Fibroblast of upper back skin (primary cell): ENCODE measurements at places on chromosomes 6 and 20.
A peak's percentile ranks its signal among the peaks of the same experiment; 100 is the strongest.

- no peak for DNase-seq
Observed at GRCh38 chr6:169406804-169407203, 153.2 kb upstream of the THBS2 start.

DNA sequence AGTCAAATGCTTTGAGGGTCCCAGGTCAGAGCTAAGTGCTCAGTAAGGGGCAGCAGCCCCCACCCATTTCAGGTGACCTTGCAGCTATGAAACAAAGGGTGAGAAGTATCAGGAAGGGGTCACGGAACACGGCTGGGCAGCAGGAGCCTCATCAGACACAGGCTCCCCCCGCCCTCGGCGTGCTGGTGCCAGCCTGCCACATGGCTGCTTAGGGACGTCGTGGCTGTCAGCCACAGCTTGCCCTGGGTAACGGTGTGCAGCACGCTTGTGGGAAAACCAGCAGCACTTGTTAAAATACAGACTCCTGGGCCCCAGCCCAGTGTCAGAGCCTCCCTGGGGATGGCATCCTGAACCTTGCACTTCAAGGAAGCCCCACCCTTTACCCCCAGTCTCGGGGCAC, 39.3 kb downstream of the SSR1 start:
- DNase-seq: no peak

DNA sequence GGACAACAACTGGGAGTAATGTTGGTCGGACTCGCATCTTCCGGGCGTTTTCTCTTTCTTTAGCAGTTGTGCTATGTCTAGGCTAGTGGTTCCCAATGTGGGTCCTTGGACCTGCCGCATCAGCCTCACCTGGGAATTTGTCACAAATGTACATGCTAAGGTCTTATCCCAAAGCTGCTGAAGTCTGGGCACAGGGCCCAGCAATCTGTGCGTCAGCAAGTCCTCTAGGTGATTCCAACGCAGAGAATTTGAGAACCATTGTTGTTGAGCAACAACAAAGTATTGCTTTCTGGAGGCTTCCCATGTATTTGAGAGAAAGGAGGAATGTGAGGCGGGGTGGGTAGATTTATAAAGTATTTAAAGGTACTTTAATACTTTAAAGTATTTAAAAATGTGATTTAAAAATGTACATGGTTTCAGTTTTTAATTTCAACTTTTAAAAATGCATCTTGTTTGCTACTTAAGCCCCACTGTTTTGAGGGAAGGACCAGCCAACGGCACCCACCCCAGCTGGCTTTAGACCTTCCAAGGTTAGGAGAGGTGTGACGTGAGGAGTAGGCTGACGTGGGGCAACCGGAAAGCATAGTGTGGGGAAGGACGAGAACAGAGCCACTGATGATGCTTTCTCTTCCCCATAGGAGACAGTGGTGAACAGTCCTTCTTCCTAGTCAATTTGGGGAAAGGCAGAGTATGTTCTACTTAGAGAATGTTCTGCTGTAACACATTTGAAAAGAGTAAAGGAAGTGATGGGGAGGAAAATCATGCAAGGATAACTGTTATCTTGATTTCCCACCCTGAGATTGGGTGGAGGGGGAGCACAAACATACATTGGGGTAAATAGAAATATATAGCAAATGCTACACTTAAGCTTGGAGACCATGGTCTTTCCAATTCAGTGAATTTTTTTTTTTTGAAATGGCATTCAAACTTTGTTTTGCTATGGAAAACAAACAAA, 4.3 kb downstream of the UST start:
- peak; percentile 66 for DNase-seq

GRCh38 chr6:160810238-160810637, 108.2 kb downstream of the PLG start:
- no peak for DNase-seq

GRCh38 chr6:137391061-137391814, 103.0 kb downstream of the OLIG3 start:
- peak; percentile 14 for DNase-seq

DNA sequence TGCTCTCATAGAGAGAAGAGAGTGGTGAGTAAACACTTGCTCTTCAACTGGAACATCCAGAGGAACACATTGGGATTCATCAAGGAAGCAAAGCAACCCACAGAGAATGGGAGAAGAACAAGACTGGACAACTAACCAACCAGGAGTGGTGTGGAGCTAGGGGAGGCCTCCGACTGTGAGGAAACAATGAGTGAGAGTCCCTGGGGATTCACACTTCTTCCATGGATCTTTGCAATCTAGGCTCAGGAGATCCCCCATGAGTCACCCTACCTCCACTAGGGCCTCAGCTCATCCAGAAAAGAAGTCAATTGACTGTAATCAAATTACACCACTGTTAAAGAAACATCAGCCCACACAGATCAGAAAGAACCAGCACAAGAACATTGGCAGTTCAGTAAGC, 42.3 kb upstream of the CLVS2 start:
- no peak for DNase-seq

DNA sequence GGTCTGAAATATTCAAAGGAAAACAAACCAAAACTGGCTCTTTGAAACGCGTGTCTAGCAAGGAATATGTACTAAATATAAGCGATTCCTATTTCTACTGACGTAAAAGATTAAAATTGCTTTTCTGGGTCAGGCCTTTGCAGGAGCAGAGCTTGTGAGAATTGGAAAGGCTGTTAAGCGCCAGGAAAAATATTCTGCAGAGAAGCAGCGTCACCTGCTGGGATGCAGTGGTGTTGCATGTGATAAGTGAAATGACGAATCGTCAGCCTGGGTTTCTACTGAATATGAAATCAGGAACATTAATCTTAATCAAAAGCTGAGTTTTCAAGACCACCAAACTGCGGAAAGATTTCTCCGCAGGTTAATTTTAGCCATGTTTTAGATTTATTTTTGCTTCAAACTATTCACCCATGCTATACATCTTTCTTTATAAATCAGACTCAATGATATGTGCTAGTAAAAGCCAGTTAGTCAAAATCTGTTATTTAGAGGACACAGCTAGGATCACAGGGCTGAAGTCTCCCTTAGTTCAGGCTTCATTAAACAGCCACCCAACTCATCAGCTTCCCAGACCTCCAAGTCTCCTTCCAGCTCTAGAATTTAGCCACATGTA, 67.4 kb downstream of the ALDH8A1 start:
- DNase-seq: peak; percentile 80

GRCh38 chr6:13431861-13432465, 55.4 kb downstream of the GFOD1 start:
- DNase-seq: no peak

DNA sequence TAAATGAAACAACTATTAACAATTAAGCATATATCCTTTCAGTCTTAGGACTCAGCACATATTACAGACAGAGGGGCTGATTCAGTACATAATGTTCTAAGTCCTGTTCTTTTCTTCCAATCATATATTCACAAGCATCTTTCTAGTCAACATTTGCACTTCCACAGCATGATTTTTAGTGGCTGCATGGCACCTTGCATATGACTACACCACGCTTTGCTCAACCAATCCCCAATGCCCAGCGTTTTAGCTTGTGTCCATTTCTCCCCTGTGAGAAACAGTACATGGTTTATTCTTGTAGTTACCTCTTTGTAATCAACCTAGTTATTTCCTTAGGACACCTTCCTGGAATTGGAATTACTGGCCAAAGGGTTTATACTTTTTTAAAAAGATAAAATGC, 33.2 kb downstream of the AAR2 start:
- no peak for DNase-seq
